ENCODE measurements at places on chromosomes 4 and X. TPM values are rescaled to one million over a fixed set of nuclear protein-coding genes. Genes with fewer than 3 reads are reported as not detected.

The TMEM255A gene
- 1.1 TPM for total RNA-seq

The PNMA3 gene
- 11.4 TPM for total RNA-seq

The SMAD1 gene
- total RNA-seq, result 0.73 TPM

- H3K27me3 ChIP-seq, result no peaks in the 10 kb centered on the region
- no peaks in the 10 kb centered on the region for H3K36me3 ChIP-seq
- no peak within 1 kb of the TSS for H3K4me3 ChIP-seq
- DNase-seq, result no peak
- H3K4me1 ChIP-seq, result no peaks in the 10 kb centered on the region
- H3K27ac ChIP-seq, result no peak within 1 kb of the TSS
These were observed at the start of gene TMPRSS11D for GRCh38 chr4:67883902-67884301. Gene TMPRSS11D, minus strand, starts transcription at chr4:67884002. Its CDS starts 69 bp downstream, at chr4:67883933.

The TEX13B gene
- total RNA-seq, result not detected

The PIN4 gene
- 13.3 TPM for total RNA-seq

DNA sequence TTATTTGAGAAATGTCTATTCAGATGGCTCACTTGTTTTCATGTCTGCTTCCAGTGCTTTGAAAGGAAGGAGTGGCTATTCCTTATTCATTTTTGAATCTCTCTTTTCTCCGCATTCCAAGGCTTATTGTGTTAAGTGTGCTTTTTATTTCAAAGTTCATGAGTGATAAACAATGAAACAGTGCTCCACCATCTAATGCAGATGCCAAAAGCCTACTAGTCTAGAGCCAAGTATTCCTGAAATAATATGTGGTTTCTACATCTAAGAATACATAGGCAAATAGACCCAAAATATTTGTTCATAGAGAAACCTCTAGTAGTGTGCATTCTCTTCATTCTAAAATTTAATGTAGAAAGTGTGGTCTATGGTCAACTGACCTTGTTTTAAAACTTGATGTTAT is 187.3 kb downstream of the GABRB1 start:
- no peaks in the 10 kb centered on the region for H3K4me1 ChIP-seq
- DNase-seq, result no peak
- H3K27me3 ChIP-seq, result no peaks in the 10 kb centered on the region
- H3K27ac ChIP-seq, result no peak overlapping the region

GRCh38 chr4:150207871-150208270 is 129.6 kb downstream of the DCLK2 start:
- no peak overlapping the region for H3K4me3 ChIP-seq
- no peaks in the 10 kb centered on the region for H3K4me1 ChIP-seq
- no peaks in the 10 kb centered on the region for H3K36me3 ChIP-seq

The MAGEC3 gene
- not detected for total RNA-seq

DNA sequence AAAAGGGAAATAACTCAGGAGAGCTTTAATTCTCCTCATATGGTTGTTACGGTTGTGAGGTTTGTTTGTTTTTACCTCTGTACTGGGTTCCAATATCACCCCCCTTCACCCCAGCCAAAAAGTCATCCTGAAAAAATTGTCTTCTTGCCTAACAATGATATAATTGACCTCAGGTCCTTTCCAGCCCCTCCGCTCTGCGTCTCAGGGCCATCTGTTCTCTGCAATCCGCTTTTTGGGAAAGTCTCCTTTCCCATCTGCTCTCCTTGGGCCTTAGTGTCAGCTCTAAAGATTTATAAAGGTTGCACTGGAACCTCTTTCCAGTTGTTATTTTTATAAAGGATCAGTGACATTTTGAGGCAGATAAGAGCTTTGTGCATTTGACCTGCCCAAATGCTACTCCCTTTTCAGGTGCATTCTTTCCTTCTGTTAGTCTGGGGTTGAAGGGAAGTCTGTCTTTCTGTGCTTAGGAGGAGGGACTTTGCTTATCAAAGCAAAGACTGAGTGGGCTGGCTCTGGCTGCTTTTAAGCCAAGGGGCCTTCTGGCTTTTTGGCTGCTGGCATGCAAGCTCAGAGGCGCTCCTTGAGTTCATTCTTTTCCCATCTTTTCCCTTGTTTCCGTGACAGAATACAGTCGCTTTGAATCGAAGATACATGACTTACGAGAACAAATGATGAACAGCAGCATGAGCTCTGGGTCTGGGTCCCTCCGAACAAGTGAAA is 34.1 kb downstream of the DLG3 start:
- DNase-seq, result no peak
- H3K27me3 ChIP-seq, result no peaks in the 10 kb centered on the region
- H3K4me1 ChIP-seq, result no peaks in the 10 kb centered on the region
- no peaks in the 10 kb centered on the region for H3K36me3 ChIP-seq
- no peak overlapping the region for H3K4me3 ChIP-seq

GRCh38 chr4:7652906-7653305 is 218.2 kb upstream of the PSAPL1 start:
- no peak for DNase-seq
- no peaks in the 10 kb centered on the region for H3K27me3 ChIP-seq
- H3K4me1 ChIP-seq, result peaks cover 27% of the 10 kb centered on the region
- H3K36me3 ChIP-seq, result no peaks in the 10 kb centered on the region
- no peak overlapping the region for H3K27ac ChIP-seq
- no peak overlapping the region for H3K4me3 ChIP-seq

DNA sequence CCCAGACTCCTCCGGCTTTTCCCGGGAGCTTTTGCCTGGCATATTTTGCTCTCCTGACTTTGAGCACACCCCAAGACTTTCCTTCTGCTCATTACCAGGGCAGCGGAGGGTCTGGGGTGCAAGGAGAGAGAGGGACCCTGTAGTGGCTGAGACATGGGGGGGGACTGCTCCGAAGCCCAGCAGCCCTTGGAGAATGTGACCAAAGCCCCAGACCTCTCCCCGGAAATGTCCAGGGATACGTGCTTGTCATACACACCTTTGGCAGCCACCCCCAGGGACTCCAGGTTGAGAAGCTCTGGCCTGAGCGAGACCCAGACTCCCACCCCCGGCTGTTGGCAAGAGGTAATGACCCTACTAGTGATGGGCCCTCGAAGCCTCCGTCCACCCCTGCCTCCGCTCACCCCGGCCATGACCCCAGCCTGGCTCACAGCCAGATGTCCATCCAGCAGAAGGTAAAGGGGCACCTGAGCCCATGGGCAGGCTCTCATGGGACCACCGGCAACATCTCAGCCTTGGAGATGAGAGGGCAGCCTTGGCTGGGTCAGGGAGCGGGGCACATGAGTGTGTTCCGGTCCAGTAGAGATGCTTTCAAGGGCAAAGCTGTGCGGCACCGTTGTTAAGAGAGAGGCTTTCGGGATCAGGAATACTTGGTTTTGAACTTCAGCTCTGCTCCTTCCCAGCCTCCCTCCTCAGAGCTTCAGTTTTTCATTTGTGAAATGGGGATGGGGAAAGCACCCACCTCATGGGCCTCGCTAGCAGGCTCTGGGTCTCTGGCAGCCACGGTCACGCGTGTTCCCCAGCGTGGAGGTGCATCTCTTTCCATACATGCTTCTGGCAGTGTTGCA is 2.0 kb downstream of the PSAPL1 start:
- H3K4me3 ChIP-seq, result no peak overlapping the region
- H3K36me3 ChIP-seq, result no peaks in the 10 kb centered on the region
- H3K27ac ChIP-seq, result no peak overlapping the region
- no peak for DNase-seq
- H3K27me3 ChIP-seq, result no peaks in the 10 kb centered on the region

DNA sequence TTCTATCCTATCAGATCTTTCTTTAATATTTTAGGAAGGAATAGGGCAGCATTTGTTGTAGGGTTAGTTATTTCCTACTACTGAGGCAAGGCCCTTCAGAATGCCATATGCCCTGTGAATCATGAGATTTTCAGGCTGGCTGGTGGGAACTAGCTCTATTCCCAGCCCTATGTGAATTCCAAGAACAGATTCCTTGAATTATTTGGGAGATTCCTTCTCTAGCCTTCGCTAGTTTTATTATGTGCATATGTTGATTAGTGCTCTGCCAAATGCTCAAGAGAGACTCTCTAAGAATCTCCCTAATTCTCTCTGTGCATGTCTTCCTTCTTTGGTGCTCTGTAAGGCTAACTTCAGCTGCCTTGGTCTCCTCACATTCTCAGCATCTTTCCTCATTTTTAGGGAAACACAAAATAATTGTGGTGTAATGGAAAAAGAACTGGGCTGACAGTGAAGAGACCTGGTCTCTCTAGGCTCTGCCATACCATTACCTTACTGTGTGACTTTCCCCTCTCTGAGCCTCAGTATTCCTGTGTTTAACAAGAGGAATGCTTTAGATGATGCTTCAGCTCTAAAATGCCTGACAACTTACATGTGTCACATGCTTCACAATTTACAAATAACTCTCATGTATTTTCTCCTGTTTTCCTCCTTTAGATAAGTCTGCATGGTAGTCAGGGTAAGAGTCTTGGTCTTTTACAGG is 79.7 kb downstream of the VMA21 start:
- no peaks in the 10 kb centered on the region for H3K4me1 ChIP-seq
- no peaks in the 10 kb centered on the region for H3K27me3 ChIP-seq
- H3K27ac ChIP-seq, result no peak overlapping the region
- no peak overlapping the region for H3K4me3 ChIP-seq
- H3K36me3 ChIP-seq, result no peaks in the 10 kb centered on the region

GRCh38 chr4:8278421-8279287 is 9.1 kb downstream of the HTRA3 start:
- DNase-seq, result no peak
- H3K4me1 ChIP-seq, result no peaks in the 10 kb centered on the region
- H3K27ac ChIP-seq, result no peak overlapping the region
- no peaks in the 10 kb centered on the region for H3K27me3 ChIP-seq

The MAML3 gene
- total RNA-seq, result 2.9 TPM

- DNase-seq, result no peak
- peaks cover 23% of the 10 kb centered on the region for H3K4me1 ChIP-seq
- H3K27ac ChIP-seq, result no peak overlapping the region
- no peak overlapping the region for H3K4me3 ChIP-seq
- no peaks in the 10 kb centered on the region for H3K36me3 ChIP-seq
These were observed 13.2 kb upstream of the FAM3A start for GRCh38 chrX:154529206-154529612.

GRCh38 chrX:13164611-13165010 is 120.2 kb upstream of the FAM9C start:
- DNase-seq, result no peak
- no peak overlapping the region for H3K4me3 ChIP-seq
- no peaks in the 10 kb centered on the region for H3K36me3 ChIP-seq
- peaks cover 17% of the 10 kb centered on the region for H3K4me1 ChIP-seq
